ENCODE measurements at places on chromosomes 5 and 9. TPM values are rescaled to one million over a fixed set of nuclear protein-coding genes. Genes with fewer than 3 reads are reported as not detected.

Gene CKMT2
- 11.1 TPM for total RNA-seq

DNA sequence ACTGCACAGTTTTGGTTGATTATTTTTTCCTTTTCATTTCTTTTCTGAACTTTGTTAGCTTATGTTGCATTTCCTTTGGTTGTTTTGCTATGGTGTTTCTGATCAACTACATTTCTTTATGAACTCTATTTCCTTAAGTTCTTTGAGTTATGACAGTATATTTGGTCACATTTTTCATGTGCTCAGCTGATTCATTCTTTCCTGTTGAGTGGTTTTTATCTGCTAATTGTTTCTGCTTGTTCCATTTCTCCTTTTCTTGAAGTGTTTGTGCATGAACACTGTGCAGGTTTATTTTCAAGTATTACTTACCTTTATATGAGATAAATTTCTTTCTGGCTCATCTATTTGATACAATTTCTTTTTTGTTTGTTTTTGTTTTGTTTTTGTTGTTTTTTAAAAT is 50.9 kb upstream of the MACIR start:
- no peak for DNase-seq

DNA sequence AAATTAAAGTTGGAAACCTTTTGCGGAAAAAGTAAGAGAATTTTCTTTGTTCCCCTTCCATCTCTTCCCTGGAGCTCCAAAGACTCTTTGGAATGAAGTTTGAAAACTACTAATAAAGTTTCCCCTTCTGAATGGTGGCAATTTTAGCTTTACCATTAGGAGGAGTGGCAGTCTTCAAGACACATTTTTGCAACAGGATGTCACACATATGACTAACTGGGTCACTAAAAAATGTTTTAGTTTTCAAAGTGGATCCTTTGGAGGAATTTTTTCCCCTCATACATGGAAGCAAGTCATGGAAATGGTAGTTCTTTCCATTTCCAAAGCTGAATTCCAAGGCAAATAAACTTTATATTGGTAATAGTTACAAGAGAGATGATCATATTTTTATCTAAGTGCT is 15.6 kb downstream of the FBXO4 start:
- no peak for DNase-seq

GRCh38 chr5:33516421-33516820 is 75.7 kb downstream of the TARS1 start:
- no peak for DNase-seq

DNA sequence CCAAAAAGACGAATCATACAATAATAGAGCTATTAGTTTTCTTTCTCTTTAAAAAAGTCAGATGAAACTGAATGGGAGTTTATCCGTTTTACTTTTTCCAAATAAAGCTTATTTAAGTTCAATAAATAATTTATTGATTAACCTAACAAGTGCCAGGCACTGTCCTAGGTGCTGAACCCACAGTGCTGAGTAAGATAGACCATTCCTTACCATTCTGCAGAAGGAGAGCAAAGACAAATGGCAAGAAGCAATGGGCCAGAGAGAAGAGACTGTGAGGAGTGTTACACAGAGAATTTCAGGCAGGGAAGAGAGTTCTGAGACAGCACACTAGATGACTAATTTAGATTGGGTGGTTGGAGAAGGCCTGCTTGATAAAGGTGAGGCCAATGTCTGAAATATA is 127.2 kb downstream of the AUH start:
- DNase-seq = no peak

DNA sequence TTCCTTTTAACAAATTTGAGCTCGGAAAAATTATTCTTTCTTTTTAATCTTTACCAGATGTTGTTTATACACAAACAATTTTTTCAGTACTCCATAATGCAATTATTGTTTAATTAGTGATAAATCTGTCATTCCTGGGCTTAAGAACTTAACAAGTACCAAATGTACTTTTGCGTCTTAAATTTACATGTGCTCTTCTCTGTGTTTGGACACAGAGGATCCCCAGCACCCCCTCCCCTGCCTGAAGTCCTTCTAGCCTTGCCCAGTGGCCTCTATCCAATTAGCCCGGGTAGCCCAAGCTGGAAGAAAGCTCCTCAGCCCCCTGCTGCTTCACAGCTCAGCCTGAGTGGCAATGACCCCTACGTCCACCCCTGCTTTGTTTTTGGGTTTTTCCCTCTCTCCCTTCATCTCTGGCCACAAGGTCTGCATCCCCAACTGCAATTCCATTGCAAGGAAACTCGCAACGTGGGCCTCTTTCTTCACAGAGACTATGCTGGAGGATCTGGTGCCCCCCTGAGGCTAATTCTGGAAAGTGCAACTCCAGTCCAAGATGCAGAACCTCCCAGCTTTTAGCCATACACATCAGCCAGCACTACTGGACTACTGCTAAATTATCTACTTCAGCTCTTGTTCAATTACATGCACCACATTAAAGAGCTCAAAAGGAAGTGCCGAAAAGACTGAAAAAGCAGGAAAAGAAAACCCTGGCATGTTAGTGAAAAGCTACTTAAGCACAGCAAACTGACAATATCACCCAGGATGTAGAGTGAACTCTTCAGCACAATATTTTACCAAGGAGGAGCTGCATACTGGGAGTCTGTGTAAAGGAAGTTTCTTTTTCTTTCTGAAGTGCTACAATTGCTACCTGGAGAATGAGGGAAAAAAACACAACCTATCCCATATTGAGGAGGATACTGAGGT is 186.2 kb downstream of the FANCC start:
- DNase-seq = peak; percentile 84
